ENCODE measurements at places on chromosomes 3 and 15. TPM values are rescaled to one million over a fixed set of nuclear protein-coding genes. Genes with fewer than 3 reads are reported as not detected.

DNA sequence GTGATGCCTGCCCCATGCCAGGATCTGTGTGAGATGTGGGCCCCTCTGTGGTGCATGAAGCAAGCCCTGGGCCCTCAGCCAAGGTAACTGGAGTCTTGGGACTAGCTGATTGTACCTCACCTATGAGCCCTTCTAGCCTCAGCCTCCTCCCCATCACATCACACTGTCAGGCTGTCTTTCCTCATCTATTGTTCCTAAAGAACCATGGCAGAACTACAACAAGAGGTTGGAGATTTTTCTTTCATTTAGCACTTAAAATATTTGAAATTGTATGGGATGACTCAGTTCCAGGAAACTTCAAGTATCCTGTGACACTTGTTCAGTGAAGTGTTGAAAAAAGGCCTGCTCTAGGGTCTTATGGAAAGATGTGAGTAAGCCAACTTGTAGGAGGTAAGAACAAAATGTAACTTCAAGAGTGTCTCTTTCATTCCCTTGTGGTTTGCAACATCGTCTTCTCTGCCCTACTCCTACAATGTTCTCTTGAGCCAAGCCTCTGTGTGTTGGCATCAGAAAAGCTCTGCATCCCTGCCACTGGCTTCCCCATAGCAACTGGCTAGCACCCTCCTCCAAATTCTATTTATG, 58.7 kb upstream of the TIPARP start:
- no peaks in the 10 kb centered on the region for H3K27me3 ChIP-seq
- peak; percentile 33 for DNase-seq
- no peak overlapping the region for H3K4me3 ChIP-seq
- peak overlapping the region; percentile 67 for H3K27ac ChIP-seq

- H3K36me3 ChIP-seq = no peaks in the 10 kb centered on the region
- peaks cover 3% of the 10 kb centered on the region for H3K27me3 ChIP-seq
- no peak overlapping the region for H3K4me3 ChIP-seq
- H3K4me1 ChIP-seq = no peaks in the 10 kb centered on the region
These were observed 86.8 kb upstream of the NR2F2 start for GRCh38 chr15:96243701-96244100.

DNA sequence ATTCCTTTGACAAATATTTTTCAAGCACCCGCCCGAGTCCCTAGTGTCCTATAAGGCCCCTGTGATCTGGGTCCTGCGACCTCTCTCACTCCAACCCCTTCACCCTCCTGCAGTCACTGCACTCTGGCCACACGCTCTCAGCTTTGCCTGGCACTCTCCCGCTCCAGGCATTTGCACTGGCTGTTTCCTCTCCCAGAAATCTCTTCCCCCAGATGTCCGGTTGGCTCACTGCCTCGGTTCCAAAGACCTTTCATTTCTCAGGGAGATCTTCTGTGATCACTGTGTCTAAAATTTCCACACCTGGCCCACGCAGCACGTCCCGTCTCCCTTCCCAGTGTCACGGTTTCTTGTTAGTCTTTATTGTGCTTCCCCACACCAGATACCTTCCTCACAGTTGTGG, 97.4 kb downstream of the WNT7A start:
- H3K4me3 ChIP-seq = no peak overlapping the region
- DNase-seq = no peak
- H3K27me3 ChIP-seq = peaks cover 2% of the 10 kb centered on the region
- H3K27ac ChIP-seq = no peak overlapping the region
- peaks cover 3% of the 10 kb centered on the region for H3K4me1 ChIP-seq
- H3K36me3 ChIP-seq = no peaks in the 10 kb centered on the region

The CHRD gene
- not detected for total RNA-seq

DNA sequence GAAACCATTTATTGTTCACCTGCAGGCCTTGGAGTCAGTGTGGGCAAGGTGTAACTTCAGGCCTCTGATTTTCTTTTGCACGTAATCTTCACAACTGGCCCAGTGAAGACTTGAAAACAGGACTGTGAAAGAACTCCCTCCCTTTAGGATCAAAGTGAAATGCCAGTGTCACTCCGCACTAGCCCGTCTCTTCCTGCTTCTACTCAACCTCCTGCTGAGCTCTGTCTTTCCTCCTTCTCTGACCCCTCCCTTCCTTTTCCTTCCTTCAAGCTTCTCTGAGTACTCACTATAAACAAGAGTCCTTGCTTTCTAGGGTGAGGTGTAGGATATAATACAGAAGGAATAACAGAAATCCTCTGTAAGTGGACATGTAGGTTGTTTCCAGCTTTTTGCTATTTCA, 28.5 kb downstream of the TMEM41A start:
- no peak for DNase-seq
- no peak overlapping the region for H3K27ac ChIP-seq
- peaks cover 16% of the 10 kb centered on the region for H3K36me3 ChIP-seq
- no peaks in the 10 kb centered on the region for H3K27me3 ChIP-seq

GRCh38 chr3:60313951-60314461, 937.2 kb downstream of the FHIT start:
- peaks cover 7% of the 10 kb centered on the region for H3K4me1 ChIP-seq
- no peak for DNase-seq
- no peaks in the 10 kb centered on the region for H3K27me3 ChIP-seq
- H3K4me3 ChIP-seq = no peak overlapping the region

GRCh38 chr15:79602731-79603130, 170.6 kb downstream of the MINAR1 start:
- H3K4me1 ChIP-seq = no peaks in the 10 kb centered on the region
- H3K36me3 ChIP-seq = no peaks in the 10 kb centered on the region
- no peak overlapping the region for H3K27ac ChIP-seq

The SLCO2A1 gene
- not detected for total RNA-seq

DNA sequence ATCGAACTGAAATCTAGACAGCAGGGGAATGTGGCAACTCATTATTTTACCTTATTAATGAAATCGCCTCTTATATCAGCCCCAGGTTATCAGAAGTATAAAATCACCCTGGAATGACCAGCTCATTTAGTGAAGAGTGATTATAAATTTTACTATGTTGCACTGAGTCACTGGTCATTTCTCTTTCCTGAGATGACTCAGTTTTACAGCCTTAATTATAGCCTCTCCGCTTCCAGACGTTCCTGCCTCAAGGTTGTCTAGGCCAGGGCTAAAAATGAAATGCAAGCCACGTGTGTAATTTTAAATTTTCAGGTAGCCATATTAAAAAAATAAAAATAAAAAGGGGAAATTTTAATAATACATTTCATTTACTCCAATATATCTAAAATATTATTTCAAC, 33.3 kb downstream of the DET1 start:
- H3K4me1 ChIP-seq = peaks cover 6% of the 10 kb centered on the region
- no peak overlapping the region for H3K27ac ChIP-seq
- H3K4me3 ChIP-seq = no peak overlapping the region
- H3K27me3 ChIP-seq = no peaks in the 10 kb centered on the region
- no peak for DNase-seq
- H3K36me3 ChIP-seq = peaks cover 18% of the 10 kb centered on the region
